ENCODE measurements at places on chromosomes 12 and 14.

DNA sequence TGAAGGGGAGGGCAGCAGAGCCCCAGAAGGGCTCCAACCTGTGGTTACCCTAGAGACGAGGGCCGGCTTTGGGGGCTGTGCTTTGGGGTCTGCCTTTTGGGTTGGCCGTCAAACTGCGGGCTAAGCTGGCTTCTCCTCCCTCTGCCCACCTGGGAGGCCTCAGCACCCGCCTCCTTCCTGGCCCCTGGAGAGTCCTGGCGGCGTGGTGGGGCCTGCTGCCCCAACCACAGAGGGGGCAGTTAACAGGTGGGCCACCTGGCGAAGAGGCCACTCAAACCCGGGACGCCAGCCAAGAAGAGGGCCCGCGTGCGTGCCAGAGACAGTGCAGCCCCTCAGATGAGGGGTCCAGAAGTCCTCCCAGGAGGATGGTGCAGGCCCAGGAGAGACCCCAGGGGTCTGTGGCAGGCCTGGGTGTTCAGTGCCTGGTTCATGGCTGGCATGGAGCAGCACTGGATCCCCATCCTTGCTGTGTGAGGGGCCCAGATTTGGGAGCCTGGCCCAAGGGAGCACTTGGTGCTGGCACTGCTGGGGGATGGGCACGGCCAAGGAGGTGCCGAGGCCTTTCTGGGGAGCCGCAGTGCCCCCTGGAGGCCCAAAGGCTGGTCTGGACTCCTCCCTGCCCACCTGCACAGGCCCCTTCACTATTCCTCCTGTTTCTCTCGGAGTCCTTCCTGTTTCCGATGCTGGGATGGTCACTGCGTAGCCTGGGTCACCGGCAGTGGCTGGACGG is 48.8 kb downstream of the LRCOL1 start:
- DNase-seq: no peak

- DNase-seq: no peak
Observed at GRCh38 chr12:43578782-43579181, 26.8 kb upstream of the ADAMTS20 start.

DNA sequence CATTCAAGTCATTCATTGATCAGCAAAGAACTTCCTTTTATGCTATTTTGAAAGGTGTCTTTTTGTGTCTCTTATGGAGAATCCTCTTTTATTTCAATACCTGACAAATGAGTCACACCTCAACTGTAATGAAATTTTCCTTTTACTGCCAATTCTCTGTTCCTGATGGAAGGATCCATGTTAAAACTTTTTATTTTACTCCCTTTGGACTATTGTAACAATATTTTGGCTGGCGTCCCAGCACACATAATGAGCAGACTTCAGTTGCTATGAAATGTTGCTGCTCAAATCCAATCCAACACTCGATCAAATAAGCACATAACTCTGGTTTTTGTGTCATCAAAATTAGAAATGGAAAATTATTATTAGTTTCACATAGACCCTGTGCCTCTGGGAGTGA is 21.9 kb upstream of the SLC15A5 start:
- no peak for DNase-seq

DNA sequence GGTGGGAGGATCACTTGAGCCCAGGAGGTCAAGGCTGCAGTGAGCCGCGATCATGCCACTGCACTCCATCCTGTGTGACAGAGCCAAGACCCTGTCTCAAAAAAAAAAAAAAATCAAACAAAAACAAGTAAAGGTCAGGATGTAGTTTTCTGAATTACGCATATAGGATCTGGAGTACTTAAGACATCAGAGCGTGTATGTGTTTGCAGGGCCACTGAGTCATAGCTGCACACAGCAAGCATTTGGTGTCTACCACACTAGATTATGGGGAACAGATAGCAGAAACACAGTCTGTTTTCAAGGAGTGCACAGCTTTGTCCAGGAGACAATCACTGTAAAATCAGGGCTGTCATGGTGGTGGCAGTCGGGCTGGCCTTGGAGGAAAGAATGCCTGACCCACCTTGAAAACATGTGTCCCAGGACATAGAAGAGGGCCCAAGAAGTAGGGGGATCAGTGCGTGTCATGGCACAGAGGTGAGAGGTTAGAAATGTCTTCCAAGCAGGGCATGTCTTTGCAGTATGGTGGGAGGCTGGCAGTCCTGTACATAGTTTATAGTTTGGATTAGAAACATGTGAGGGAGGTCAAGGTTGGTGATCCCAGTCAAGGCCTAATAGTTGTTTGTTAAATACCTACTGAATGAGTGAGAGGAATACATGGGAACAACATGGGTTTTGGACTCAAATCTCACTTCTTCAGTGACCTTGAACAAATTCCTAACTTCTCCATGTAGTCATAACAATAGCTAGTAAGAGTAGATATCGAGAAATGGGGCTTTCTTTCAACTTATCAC is 23.6 kb upstream of the C12orf71 start:
- no peak for DNase-seq

DNA sequence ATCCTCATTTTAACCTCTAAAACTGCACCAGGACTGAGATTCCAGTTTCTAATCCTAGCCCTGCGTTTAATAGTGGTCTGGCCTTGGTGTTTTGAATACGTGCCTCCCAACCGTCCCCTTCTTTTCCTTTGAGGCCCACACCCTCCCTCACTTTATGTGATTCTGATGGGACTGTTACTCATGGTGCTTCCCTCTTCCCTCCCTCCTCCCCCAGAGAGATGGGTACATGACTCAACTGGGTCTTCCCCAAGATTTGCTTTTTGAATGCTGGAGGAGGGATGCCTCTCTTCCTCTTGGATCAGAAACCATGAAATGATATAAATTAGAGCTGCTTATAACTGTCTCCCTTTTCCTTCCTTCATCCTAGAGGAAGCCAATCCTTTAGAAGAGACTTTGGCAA is 8.2 kb upstream of the PPP2R5E start:
- no peak for DNase-seq

DNA sequence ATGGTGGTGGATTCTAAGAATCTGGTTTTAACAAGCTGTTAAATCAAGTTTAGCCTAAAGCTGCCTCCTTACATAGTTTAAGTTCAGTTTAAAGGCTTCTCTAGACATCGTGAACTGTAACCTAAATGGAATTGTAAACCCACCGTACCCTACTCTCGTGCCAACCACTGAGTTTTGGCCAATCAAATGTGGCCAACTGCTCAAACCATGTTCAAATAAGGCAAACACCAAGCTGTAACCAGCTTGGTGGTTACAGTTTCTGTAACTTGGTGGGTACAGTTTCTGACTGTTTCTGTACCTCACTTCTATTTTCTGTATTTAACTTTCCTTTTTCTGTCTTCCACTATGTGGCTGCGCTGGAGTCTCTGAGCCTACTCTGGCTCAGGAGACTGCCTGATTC is 131.9 kb upstream of the DDHD1 start:
- DNase-seq: no peak

DNA sequence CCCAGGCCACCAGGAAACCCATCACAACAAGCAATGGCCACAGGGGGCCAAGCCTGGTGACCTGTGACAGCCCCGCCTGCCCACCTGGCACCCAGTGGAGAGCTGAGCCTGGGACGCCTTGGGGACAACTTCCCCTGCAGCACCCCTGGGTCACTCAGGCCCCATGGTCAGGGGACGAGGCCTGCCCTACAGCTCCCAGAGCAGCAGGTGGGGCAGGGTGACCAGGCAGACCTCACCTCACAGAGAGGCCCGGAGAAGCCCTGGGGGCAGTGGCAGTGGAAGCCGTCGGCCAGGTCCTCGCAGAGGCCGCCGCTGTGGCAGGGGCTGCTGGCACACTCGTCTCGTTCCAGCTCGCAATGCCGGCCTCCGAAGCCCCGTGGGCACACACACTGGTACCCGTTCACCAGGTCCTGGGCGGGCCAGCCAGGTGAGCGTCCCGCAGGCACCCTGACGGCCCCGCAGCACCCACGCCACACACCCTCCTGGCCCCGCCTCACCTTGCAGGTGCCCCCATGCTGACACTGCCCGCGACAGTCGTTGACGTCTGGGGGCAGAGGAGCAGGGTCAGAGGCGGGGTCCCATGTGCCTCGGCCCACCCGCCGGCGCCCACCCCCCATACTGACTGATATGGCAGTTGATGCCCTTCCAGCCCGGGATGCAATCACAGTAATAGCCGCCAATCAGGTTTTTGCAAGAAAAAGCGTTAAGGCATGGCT is 18.1 kb downstream of the JAG2 start:
- no peak for DNase-seq

GRCh38 chr12:120065472-120065871 is 51.1 kb downstream of the RAB35 start:
- DNase-seq: no peak

- no peak for DNase-seq
Observed at GRCh38 chr12:57195611-57196371, 20.8 kb upstream of the NXPH4 start.

DNA sequence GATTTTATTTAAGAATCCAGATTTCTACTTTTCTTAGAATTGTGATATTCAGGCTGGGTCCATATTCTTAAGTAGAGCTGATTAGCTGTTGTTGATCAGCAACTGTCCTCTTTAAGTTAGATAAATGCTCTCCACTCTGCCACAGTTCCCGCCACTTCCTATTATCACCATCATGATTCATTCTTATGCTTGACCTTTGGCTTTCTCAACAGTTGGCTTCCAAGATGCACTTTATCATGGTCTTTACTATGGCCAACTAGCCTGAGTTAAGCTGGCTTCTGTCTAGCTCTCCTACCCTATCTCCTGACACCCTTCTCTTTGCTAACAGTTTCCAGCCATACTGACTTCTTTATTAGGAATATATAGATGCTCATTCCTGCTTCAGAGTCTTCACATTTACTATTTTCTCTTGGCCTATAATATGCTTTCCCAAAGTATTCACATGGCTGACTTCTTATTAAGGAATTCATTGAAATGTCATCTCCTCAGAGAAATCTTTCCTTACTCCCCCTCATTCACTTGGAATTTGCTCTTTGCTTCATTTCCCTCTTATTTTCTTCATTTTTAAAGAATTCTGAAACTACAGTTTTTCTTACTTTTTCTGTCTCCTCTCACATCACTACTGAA is 149.0 kb upstream of the IGF1 start:
- no peak for DNase-seq

DNA sequence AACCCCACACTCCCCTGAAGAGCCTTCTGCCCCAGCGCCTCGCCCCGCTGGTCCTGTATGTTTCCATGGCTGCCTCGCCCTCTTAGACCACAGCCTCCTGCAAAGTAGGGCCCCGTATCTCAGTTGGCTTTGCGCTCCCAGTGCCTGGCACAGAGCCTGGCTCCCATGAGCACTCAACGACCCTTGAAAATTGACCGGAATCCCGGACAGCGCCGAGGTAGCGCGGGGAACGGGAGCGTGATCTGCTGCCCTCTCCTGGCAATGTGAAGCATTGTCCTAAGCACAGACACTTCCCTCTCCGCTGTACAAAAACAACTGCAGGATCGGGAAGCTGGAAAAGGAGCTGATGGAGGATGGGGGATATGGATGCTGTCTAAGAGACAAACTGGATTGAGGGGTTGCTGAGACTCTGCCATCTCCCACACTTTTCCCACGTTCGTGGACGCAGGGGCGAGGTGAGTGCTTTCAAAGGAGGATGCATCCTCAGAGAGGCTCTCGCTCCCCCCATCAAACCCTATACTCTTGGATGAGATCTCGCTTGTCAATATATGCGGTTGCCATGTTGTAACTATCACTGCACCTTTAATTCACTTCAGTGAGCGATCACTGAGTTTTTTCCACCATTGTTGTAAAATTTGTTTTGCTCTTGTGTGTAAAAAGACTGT is 10.7 kb upstream of the FKBP4 start:
- DNase-seq: no peak

- DNase-seq: no peak
Observed at GRCh38 chr12:56081393-56082347, 1.7 kb downstream of the ERBB3 start.

DNA sequence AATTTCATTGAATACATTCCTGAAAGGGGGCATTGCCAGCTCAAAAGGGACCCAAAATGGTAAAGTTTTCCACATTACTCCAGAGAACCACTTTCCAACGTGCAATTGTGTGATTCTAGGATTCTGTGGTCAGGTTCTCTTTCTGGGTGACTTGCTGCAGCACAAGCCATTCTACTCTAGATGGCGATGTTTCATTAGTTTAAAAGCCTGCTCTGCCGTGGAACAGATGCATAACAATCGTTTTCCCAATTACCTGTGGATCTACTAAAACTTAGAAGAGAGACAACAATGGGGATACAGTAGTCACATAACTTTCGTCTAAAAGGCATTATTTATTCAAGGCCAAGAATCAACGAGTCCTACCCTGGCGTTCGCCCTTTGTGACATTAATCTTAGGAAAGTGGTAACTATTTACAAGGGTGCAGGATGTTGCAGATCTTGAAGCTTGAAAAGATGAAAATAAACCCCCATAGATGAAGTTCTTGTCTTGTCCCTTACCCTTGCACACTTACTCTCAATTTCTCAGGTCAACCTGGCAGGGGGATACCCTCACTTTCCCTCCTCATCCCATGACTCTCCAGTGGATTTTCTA is 400.9 kb downstream of the SNAPC1 start:
- no peak for DNase-seq

DNA sequence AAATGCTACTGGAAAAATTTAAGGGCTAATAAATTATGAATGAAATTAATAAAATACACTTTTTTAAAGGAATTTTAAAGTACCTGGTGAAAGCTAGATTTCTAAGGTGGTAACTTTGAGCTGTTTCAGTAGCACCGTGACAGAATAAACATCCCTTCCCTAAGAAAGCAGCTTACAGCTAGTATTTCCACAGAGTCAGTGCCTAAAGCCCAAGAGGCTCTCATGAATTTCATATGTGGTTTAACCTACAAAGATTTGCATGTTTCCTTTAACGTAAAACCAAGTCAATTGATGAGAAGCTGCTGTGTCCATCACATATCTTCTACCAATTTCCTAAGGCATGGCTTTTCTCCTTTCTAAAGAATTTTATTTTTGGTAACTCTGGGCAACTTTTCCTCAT is 56.8 kb downstream of the IFNG start:
- DNase-seq: no peak

DNA sequence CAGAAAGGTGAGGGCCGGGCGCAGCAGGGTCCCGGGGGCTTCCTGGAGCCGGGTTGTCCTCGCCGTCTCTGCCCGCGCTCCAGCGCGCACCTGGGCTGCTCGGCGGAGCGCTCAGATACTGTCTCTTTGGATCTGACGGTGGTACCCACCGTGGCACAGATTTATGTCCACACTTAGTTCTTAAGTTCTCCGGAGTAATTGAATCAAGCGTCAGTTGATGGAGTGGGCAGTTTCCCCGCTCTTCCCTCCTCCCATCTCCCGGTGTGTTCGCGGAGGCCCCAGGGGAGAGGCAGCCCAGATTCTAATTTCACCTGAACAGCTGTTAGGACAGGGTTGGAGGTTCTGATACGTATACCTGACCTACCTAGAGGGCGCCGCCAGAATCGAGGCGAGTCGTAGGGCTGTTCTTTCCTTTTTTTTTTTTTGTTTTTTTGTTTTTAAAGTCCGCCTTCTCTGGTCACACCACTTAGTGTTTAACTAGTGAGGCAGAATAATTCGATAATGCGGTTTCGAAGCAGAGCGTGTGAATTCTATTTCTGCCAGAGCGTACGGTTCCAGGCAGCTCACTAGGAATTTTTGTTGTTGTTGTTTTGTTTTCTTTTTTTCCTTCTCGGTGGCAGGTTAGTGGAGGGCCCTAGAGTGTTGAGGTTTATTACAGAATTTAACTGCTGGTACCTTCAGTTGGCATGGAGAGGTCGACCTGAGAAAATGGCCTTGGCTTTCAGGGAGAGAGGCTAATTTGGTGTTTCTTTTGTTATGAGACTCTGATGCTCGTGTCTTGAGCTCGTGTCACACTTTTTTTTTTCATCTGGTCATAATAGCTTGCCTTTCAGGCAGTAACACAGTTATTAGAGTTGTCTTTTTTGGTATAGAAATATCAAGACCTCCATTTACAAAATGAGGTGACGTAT is 22.3 kb upstream of the GNS start:
- no peak for DNase-seq
